Effector memory CD8-positive, alpha-beta T cell (primary cell): ENCODE measurements at places on chromosomes 5 and 9.

- no peak for DNase-seq
Measured at GRCh38 chr9:34654323-34655051, 2.5 kb downstream of the IL11RA start.

- DNase-seq, result no peak
Measured at GRCh38 chr5:57700072-57700471, 217.5 kb upstream of the ACTBL2 start.

DNA sequence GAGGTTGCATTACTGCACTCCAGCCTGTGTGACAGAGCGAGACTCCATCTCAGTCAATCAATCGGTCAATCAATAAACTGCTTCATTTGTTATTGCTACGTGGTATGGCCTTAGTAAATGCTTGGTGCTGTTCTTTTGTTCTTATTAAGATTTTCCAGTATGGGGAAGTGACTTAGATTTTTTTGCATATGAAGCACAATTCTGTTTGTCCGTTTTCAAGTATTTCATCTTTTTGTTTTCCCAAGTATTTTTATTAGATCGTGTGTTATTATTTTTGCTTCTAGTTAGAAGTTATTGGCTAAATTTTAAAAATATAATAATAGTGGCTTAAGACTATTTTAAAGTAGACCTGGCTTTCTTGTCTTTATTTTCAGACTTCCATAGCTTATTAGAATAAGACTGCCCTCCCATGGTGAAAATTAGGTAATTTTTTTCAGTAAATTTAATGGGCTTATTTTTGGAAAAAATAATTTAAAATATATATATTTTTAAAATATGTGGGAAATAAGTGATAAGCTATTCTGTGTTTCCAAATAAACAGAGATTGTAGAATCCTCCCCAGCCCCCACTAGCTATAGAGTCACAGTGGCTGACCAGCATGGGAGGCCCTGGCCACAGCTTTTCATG is 14.7 kb upstream of the OMD start:
- DNase-seq, result no peak

DNA sequence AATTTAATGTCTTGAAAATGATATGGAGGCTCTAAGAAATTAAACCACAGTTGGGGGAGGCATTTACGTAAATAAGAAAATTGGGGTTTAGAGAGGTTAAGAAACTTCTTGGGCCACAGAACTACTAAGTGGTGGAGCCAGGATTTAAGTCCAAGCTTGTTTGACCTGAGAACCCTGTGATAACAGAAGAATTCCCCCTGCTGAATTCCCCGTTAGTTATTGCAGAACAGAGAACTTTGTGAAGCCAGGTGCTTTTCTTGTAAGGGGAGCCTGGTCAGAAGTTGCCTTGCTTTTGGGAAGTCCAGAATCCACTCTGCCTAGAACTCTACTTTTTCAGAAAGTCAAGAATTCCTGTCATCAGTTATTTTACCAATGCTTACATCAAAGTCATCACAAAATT is 309.3 kb upstream of the SEMA6A start:
- no peak for DNase-seq

- DNase-seq, result no peak
Measured at GRCh38 chr5:131814990-131815389, 18.2 kb upstream of the FNIP1 start.

- no peak for DNase-seq
Measured at GRCh38 chr9:98881836-98882568, 61.7 kb upstream of the COL15A1 start.
